ENCODE measurements at places on chromosomes 7 and 10.

GRCh38 chr7:31633894-31634494 lies 53.0 kb upstream of the PPP1R17 start:
- no peaks in the 10 kb centered on the region for H3K36me3 ChIP-seq
- DNase-seq = no peak
- no peaks in the 10 kb centered on the region for H3K27me3 ChIP-seq
- no peak overlapping the region for H3K27ac ChIP-seq

DNA sequence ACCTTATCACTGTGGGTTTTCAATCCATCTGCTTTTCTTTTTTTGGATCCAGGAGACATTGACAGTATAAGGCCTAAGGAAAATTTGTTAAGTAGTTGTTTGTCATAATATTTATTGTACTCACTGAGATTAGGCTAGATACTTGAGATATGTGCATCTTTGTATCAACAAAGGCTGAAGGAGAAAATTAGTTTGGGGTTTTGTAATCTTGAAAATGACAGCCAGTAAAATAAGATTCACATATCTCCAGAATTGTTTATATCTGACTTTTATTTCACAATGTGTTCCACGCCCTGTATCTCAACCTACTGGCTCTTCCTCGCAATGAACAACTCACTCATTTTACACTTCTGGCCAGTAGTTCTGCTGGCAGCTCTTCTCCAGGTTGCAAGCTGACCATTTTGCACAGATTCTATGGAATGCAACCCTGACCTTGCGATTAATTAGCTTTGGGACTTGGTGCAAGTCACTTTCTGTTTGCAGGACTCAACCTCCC lies 132.7 kb downstream of the GATA3 start:
- no peak overlapping the region for H3K4me3 ChIP-seq
- peaks cover 8% of the 10 kb centered on the region for H3K4me1 ChIP-seq
- no peak overlapping the region for H3K27ac ChIP-seq
- H3K27me3 ChIP-seq = peaks cover 28% of the 10 kb centered on the region

GRCh38 chr10:43121444-43121843 lies 16.8 kb upstream of the CSGALNACT2 start:
- no peak for DNase-seq
- H3K4me1 ChIP-seq = peaks cover 25% of the 10 kb centered on the region
- H3K27me3 ChIP-seq = no peaks in the 10 kb centered on the region
- H3K36me3 ChIP-seq = no peaks in the 10 kb centered on the region

GRCh38 chr10:129101232-129101980 lies 365.6 kb upstream of the MGMT start:
- no peak for DNase-seq
- H3K27ac ChIP-seq = no peak overlapping the region
- no peaks in the 10 kb centered on the region for H3K4me1 ChIP-seq
- H3K4me3 ChIP-seq = no peak overlapping the region

GRCh38 chr10:131866673-131867072 lies 34.1 kb upstream of the PPP2R2D start:
- H3K4me3 ChIP-seq = no peak overlapping the region
- no peaks in the 10 kb centered on the region for H3K4me1 ChIP-seq
- H3K27ac ChIP-seq = no peak overlapping the region
- no peak for DNase-seq
- peaks cover 24% of the 10 kb centered on the region for H3K27me3 ChIP-seq

- H3K4me1 ChIP-seq = no peaks in the 10 kb centered on the region
- H3K27me3 ChIP-seq = no peaks in the 10 kb centered on the region
- no peak overlapping the region for H3K4me3 ChIP-seq
- no peak overlapping the region for H3K27ac ChIP-seq
- no peaks in the 10 kb centered on the region for H3K36me3 ChIP-seq
Measured at GRCh38 chr7:13737563-13737962, 251.9 kb downstream of the ETV1 start.

DNA sequence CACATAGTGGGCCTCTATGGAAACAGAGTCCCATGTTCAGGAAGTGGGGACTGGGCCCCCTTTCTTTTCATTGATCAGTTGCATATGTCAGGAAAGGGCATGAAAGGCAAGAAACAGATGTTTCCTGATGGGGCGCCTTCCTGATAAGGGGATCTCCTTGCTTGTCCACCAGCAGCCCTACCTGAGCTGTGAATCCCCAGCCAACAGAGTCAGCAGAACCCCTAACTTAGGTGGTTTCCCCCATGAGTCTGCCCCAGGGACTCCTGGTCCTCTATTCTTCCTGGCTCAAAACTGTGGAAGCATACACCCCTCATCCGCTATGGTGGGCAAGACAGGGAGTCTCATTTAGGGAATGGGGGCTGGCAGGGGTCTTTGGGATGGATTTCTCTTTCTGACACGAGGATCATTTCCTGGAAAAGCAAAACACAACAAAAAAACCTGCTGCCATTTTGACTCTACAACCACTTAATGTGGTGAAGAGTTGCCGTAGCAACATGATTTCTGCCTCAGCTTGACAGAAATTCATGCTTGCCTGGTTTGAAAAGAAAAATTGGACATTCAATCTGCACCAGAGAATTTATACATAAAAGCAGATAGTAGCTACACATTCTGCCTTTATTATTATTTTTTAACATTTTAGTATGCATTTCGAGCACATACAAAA lies 119.8 kb downstream of the SPAG6 start:
- no peaks in the 10 kb centered on the region for H3K27me3 ChIP-seq
- H3K36me3 ChIP-seq = no peaks in the 10 kb centered on the region
- H3K4me3 ChIP-seq = no peak overlapping the region
- peaks cover 20% of the 10 kb centered on the region for H3K4me1 ChIP-seq

DNA sequence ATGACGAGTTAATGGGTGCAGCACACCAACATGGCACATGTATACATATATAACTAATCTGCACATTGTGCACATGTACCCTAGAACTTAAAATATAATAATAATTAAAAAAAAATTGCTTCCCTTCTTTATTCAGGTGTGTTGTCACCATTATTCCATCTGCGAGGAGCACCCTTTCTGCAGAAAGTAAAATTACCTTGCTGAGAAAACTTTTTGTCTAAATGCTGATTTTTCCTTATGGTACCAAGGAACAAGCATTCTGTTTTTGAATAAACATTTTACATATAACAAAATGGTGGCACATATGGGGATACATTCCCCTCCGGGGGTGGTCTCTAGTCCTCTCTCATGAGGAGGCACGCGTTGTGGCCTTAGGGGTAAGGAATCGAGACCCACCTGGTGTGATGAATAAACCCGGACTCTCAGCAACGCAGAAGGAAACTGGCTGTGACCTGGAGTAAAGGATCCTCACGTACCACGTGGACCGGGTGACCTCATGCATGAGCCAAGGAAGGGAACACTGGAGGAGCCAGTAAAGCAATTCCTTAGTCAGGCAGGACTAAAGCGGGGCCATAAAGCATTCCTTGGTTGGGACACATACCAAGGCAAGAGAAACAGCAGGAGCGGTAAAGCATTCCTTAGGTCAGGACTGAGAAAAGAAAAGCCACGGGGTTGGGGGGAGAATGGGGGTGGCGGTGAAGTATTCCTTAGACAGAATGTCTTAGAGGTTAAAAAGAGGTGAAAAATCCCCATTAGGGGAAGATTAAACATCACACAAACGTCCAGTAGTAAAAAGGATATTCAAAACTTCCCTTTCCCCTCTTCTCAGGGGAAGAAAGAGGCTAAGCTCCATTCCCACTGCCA lies 20.8 kb upstream of the OPTN start:
- no peak overlapping the region for H3K4me3 ChIP-seq
- no peak overlapping the region for H3K27ac ChIP-seq
- H3K4me1 ChIP-seq = no peaks in the 10 kb centered on the region
- peaks cover 28% of the 10 kb centered on the region for H3K36me3 ChIP-seq
- DNase-seq = no peak
- peaks cover 30% of the 10 kb centered on the region for H3K27me3 ChIP-seq

Measured in naive B cell (primary cell).